ENCODE measurements at places on chromosomes 7 and 10.

DNA sequence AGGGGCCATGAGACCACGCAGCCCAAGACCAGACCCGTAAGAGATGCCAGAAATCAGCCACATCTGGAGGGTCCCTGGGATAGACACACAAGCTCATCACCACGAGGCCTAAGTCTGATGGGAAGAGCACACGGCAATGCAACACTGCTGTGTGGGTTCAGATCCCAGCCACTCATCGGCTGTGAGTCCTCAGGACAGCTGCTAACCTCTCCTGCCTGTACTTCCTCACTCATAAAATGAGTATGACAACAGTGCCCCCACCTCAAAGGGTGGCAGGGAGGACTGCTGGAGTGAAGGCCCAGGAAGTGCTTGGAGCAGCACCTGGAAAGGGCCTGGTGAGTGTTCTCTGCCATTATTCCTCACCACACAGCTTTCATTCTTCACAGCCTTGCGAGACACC, 60.9 kb downstream of the MAD1L1 start:
- no peak for DNase-seq

DNA sequence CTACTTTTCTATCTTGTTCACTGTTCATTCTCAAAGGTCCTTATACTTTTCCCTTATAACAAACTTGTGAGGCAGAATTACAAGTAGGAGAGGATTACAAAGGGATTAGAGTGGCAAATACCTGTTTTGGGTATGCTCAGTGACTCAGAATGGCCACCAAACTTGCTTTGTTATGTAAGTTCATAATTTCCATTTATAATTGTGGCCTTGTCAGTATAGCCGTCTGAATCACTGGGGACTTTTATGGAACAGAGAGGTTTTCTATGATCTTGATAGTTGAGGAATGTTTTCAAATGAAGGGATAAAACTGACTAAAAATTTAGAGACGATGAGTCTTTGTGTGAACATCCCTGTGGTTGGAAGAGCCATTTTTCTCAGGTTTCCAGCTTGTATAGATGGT, 116.2 kb downstream of the SND1 start:
- DNase-seq = no peak

DNA sequence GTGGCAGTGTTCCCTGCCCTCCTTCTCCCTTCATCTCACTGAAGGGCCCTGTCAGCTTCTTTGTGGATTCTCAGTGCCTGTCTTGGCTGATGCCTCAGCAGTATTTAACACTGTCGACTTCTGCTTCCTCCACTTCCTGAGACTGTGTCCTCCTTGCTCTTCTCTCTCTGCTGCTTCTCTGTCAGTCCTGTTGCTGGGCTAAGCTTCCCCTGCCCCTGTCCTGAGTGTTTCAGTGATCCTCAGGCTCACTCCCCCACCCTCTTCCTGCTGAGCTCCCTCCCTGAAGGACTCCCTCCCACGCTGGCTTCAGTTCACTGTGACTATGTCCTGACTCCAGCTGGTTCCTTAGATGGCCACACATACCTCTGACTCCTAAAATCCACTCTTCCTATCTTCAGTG, 64.9 kb downstream of the CREM start:
- DNase-seq = no peak

DNA sequence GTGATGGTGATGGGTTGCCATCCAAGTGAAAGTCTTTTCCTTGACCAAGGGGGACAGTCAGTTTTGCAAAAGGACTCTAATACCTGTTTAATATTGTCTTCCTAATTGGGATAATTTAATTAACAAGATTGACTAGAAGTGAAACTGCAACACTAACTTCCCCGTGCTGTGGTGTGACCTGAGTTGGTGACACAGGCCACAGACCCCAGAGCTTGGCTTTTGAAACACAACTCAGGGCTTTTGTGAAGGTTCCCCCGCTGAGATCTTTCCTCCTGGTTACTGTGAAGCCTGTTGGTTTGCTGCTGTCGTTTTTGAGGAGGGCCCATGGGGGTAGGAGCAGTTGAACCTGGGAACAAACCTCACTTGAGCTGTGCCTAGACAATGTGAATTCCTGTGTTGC, 6.9 kb downstream of the PPIF start:
- no peak for DNase-seq

GRCh38 chr7:71507680-71508602, 376.0 kb downstream of the GALNT17 start:
- DNase-seq = no peak

All from stimulated activated CD4-positive, alpha-beta T cell treated with anti-CD3 and anti-CD28 coated beads, Interleukin-4, amount 100 ng/mL, for 48 hours (primary cell).